ENCODE measurements at places on chromosomes 7 and 10.

DNA sequence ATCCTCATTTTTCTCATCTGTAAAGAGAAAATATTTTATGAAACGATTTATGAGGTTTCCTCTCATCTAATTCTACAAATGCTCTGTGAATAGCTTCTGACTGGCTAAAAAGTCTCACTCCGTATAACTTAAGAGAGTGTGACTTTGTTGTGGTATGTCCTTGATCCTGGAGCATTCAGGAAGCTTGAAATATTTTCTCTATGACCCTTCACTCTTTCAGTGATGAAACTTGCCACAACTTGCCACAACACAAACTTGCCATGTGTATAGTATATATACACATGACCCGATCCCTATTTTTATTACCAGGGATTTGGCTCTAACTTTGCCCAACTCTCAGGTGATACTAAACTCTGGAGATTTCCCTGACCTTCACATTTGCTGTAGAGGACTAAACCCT is 74.1 kb downstream of the TES start:
- DNase-seq: no peak

DNA sequence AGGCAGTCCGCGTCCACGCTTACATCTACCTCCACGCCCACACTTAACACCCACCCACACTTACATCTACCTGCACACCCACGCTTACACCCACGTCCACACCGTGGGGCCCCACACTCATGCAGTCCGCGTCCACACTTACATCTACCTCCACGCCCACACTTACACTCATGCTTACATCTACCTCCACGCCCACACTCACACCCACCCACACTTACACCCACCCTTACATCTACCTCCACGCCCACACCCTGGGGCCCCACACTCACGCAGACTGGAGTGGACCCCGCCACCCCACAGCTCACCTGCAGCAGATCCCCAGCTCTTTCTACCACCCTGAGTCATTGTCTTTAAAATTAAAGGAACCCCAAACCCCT is 32.4 kb upstream of the PWWP2B start:
- no peak for DNase-seq

DNA sequence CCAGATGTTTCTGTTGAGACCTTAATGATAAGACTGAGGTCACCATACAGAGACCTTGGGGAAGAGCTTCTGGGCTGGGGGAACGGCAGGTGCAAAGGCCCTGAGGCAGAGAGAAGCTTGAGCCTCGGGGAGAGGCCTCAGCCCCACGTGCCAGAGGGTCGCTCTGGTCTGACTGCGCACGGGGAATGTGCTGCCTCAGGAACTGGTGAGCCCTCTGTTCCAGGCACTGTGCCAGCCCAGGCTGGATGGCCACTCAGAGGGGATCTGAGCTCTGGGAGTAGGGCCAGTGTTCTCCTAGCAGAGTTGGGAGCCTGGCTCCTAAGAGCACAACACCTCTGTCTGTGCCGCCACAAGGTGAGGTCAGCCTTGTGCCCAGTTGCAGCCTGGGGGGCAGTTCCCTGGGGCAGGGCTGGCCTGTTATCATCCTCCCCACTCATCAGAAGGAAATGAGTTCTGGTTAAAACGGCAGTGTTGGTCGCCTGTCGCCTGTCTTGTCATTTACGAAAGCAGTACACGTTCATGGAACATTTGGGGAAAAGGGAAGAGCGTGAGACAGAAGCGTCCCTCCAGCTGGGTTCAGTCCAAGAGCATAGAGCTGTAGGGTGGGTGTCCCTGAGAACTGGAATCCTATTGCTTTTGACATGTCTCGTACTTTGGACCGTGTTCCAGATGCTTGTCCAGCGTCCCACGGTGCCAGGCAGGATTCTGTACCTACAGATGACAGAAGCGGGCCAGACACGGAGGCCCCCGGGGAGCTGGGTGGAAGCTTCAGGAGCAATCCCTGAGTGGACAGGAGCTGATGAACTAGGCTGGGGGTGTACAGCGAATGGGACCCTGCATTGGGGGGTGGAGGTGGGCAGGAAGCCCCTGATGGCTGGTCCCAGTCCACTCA is 4.3 kb downstream of the TTYH3 start:
- DNase-seq: no peak

- DNase-seq: no peak
These were observed 504.3 kb downstream of the TFEC start for GRCh38 chr7:115526278-115526677.

DNA sequence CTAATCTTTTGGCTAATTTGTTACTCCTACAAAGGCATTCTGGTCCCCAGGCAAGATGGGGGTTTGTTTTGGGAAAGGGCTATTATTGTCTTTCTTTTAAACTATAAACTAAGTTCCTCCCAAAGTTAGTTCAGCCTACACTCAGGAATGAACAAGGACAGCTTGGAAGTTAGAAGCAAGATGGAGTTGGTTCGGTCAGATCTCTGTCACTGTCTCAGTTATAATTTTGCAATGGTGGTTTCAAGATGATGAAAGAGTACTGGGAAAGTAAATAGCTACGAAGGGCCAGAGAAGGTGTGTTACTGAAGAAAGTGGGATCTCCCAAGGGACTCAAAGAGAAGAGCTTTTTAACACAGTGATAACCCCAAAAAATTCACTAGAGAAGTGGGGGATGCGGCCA is 10.3 kb upstream of the MYO1G start:
- no peak for DNase-seq

DNA sequence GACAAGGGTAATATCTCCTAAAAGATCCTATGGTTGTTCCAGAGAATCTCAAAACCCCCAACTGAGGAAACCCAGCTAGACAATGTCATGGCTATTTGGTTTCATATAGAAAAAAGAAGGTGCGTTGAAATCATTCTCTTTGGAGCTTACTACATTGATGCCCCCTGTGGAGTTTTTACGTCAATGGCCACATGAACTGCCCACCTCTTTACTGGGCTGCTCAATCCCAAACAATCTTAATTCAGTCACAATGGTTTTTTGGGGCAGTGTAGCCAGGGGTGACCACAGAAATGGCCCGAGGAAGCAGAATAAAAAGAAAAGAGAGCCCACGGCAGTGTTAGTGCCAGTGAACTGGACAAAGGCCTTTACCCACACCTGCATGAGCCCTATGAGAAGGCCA is 7.8 kb downstream of the RBP4 start:
- DNase-seq: no peak

DNA sequence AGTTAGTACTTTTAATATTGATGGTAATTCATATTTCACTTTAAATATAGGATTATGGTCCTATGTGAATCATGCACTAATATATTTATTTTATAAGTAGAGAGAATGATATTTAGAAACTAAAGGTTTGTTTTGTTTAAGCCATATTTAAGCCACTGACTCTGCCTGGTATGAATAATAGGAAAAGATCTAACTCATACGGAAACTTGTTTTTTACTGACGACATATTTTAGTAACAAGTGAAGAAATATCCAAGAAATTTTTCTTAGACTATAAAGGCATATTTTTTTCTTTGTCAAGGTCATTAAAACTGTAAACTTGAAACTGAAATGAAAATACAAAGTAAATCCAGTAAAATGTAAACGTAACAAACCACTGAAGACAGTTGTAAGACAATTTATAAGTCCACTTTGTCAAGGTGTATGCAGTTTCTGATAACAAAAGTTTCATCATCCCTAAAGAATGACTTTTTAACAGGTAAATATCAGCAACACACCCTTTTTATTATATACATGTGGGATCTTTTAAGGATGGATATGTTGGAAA is 147.1 kb downstream of the PHF14 start:
- DNase-seq: no peak
